Thoracic aorta (tissue), 2 donors: ENCODE measurements at places on chromosomes 11 and 22.

DNA sequence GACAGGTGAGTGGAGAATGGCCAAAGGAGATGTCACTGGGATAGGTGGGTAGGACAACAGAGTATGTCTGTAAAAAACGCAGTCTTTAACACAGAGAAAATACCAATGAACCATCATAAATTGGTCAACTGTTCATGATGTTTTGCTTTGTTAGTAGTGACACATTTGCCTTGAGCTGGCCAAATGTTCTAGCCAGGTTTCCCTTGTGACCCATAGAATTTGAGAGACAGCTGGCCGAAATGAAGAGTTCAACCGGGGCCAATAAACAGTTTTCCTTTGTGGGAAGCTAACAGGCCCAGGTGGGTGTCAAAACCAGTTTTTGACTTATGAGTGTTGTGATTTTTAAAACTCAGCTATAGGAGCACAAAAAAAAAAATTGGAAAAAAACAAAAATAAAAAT, 116.6 kb upstream of the BID start:
- DNase-seq = no peak

DNA sequence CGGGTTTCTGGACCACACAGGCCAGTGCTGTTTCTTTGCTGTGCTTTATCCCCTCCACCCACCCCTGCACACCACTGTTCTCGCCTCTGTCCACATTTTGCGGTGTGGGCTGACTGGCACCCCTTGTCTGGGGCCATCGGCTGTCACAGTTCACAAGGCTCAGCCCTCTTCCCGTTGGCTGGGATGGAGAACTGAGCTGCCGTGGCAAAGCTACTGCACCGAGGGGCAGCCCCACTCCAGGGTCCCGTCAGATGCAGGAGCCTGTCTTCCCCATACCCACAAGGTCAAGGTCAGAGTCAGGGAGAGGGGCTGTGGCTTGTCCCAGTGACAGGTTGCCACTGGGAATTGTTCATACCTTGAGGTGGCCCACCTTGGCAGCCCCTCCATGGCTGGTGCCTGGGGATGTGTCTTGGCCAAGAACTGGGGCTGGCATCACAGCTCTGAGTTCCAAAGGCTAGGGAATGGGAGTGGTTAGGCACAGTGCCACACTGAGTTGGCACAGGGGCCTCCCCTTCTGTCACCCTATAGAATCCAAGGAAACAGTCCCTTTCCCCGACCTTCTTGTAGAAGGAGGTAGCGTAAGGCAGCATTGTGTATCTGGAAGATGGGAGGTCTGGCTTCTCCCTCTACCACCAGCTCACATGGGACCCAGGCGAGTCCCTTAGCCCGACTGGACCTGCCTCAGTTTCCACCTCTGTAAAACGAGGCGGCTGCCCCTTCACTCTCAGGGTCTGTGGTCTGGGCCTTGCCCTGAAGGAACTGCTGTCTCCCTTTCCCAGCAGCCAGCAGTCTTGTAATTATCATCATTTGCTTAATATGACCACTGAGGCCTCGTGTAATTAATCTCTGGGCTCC, 3.4 kb downstream of the GRK2 start:
- no peak for DNase-seq

DNA sequence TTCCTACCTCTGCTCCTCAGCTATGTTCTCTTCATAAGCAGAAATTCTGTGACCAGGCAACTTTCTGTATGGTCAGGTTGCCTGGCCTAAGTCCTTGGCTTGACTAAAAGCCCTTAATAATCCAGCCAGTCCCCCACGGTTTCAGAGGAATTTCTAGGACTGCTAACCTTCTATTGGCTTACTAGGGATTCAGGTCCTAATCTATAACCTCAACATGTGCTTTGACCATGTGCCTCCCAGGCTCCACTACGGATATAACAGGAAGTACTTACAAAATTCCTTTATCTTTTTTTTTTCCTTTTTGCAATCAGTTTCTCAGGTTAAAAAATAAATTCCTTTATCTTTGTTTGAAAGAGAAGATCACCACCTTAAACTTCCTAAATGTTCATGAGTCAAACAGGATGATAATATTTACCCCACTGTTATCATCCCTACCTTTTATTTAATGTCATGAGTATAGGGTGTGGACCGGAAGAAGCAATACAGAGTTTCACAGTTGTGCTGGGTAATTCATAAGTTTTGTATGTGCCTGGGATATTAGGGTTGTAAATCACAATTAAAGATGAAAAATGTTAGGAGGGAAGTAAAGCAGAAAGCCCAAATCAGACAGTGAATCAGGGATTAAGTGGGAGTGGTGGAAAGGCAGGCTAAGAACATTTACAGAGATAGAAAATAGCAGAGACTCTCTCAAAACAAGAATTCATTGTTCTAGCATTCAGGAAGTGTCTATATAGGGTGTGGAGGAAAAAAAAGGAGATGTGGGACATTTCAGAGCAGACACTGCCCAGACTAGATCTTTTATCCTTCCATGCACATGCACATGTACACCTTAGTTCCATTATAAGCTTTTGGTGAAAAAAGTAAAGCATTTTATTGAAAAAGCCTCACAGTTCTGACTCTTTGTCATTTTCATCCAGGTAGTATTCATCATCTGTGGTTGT, 10.7 kb upstream of the POGLUT3 start:
- no peak for DNase-seq

DNA sequence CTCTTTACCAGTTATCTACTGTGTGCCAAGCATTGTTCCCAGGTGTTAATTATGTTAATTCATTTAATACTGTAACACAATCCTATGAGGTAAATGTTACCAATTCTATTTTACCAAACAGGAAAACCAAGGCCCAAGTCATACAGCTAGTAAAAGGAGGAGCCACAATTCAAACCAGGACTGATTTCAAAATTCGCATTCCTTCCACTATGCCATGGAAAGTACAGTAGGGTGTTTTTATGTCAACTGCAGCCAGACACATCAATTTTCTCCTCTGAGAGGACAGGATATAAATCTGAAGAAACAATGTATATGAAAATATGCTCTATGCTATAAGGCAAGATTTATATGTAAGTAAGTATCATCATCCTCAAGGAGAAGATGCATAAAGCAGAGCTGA, 104.3 kb downstream of the RPL27A start:
- DNase-seq = no peak
